ENCODE measurements at places on chromosomes 2 and 18.

GRCh38 chr2:60459851-60460250 lies 93.6 kb downstream of the BCL11A start:
- DNase-seq = no peak

DNA sequence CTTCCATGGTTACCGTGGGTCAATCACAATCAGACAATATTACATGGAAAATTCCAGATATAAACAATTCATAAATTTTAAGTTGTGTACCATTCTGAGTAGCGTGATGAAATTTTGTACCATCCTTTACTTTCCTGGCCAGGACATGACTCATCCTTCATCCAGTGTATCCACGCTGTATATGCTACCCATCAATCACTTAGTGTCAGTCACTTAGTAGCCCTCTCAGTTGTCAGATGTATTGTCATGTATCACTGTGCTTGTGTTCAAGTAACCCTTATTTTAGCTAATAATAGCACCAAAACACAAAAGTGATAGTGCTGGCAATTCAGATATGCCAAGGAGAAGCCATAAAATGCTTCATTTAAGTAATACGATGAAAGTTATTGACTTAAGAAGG lies 282.6 kb downstream of the CPS1 start:
- no peak for DNase-seq

GRCh38 chr2:24009680-24010476 lies at the start of gene MFSD2B:
TSS of gene MFSD2B (plus strand) at chr2:24010085. CDS start at chr2:24010097, 12 bp downstream.
- no peak for DNase-seq

DNA sequence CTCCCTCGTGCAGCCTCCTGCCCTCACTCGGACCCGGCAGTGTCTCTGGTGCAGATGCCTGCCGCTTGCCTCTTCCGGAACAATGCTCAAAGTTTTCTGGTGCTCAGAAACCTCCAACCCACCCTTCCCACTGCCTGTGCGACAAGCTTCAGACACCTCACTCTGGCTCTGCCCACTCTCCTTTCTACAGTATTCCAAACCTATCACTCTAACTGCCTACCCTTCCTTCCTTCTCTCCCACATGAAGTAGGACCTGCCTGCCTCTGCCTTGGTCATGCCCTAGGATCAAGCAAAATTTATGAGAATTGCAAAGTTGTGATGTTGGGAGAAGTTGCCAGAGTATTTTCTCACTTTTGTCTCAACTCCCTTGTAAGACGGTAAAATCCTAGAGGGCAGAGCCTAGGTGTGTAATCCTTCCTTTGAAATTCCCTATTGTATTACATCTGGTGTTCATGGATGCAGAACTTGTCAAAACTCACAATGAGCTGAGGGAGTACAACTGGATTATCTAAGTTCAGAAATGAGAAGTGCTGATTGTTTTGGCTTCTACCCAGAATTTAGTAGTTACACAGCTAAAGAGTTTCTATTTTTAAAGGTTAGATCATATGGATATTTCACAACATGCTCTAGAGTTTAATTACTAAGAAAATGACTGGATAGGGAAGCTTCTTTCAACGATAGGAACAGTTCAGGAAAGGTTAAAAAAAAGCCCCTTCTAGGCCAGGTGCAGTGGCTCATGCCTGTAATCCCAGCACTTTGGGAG lies 7.2 kb downstream of the NPC1 start:
- no peak for DNase-seq

- no peak for DNase-seq
Measured at GRCh38 chr2:69731147-69731970, 10.6 kb upstream of the ANXA4 start.

All from T1000 (cell line).